Stimulated activated CD8-positive, alpha-beta memory T cell treated with anti-CD3 and anti-CD28 coated beads, Interleukin-12 subunit alpha, Interleukin-12 subunit beta, amount 100 ng/mL, for 4 hours (primary cell): ENCODE measurements at places on chromosomes 1 and 21.
A peak's percentile ranks its signal among the peaks of the same experiment; 100 is the strongest.

- DNase-seq, result no peak
Measured at GRCh38 chr1:34781844-34782391, 904 bp downstream of the GJB3 start.

- DNase-seq, result no peak
Measured at GRCh38 chr21:43772425-43772821, 3.7 kb downstream of the CSTB start.

- DNase-seq, result no peak
Measured at GRCh38 chr1:196387766-196388165, 220.5 kb downstream of the KCNT2 start.

GRCh38 chr21:20258542-20258941 is 739.7 kb upstream of the NCAM2 start:
- no peak for DNase-seq

- DNase-seq, result no peak
Measured at GRCh38 chr1:61612602-61613001, 112.3 kb downstream of the TM2D1 start.

GRCh38 chr1:169234780-169235179 is 128.3 kb downstream of the ATP1B1 start:
- no peak for DNase-seq

DNA sequence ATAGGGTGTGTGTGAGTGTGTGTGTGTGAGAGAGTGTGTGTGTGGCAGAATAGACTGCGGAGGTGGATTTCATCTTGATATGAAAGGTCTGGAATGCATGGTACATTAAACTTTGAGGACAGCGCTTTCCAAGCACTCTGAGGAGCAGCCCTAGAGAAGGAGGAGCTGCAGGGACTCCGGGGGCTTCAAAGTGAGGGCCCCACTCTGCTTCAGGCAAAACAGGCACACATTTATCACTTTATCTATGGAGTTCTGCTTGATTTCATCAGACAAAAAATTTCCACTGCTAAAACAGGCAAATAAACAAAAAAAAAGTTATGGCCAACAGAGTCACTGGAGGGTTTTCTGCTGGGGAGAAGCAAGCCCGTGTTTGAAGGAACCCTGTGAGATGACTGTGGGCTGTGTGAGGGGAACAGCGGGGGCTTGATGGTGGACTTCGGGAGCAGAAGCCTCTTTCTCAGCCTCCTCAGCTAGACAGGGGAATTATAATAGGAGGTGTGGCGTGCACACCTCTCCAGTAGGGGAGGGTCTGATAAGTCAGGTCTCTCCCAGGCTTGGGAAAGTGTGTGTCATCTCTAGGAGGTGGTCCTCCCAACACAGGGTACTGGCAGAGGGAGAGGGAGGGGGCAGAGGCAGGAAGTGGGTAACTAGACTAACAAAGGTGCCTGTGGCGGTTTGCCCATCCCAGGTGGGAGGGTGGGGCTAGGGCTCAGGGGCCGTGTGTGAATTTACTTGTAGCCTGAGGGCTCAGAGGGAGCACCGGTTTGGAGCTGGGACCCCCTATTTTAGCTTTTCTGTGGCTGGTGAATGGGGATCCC is 18.3 kb upstream of the HDAC1 start:
- DNase-seq, result peak; percentile 71

GRCh38 chr1:10225573-10225972 is 15.2 kb downstream of the KIF1B start:
- no peak for DNase-seq

DNA sequence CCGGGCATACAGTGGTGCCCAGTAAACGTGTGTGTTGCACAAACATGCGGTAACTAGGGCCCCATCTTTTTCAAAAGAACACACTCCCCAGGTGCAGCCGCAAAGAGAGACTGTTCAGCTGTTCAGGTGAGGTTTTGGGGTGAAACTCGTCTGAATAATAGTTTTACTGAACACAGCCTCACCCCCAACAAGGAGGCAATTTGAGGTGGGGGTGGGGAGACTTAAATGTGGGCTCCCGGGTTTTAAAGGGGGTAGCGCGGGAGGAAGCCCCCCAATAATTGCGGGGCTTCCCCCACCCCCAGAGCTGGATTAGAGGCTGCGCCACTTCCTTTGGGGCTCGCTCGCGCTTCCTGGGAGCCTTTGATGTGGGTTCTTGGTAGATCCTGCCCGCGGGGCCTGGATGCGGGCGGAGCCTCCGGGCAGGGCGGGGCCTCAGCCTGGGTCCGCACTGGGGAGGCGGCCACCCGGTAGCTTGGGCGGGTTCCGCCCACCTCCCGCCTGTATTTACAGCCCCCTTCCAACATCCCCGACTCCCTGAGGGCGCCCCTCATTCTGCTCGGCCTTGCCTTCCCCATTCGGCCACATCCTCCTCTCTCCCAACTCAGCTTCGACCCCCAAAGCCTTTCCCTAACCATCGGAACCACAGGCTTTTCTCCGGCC is 6.4 kb upstream of the EPHA2 start:
- peak; percentile 38 for DNase-seq

DNA sequence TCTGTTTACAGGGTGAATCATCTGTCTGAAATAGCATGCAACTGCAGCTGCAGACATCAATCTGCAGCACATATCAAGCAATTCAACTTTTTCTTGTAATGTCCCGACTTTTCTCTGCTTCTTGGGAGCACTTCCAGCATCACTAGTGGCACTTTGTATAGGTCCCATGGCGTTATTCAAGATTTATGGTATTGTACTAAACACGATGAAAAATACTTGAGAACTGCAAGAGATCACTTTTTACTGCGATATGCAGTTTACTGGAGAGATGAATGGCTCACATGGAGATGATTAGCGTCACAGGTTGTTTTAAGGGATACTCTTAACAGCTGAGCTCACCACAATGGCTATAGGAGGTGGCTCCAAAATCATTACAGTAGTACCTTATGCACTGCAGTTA is 7.2 kb upstream of the SCMH1 start:
- DNase-seq, result no peak

DNA sequence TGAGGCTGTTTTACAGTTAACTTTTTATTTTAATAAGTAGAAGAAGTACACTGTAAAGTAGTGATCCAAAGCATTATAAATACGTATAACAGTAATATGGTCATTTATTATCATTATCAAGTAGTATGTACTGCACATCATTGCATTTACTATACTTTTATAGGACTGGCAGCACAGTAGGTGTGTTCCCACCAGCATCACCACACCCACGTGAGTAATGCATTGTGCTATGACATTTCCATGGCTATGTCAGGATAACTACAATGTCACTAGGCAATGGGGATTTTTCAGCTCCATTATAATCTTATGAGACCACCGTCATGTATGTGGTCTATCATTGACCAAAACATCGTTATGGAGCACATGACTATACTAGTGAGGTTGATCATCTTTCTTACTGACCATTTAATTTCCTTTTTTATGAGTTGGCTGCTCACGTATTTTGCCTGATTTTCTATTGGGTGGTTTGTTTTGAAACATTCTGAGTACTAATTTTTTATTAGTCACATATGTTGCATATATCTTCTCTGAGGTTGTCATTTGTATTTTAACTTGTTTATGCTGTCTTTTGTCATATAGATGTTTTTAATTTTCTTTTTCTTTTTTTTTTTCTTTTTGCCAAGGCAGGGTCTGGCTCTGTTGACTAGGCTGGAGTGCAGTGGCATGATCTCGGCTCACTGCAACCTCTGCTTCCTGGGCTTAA is 25.3 kb upstream of the SHCBP1L start:
- DNase-seq, result no peak

GRCh38 chr1:192862271-192862670 is 53.4 kb downstream of the RGS2 start:
- no peak for DNase-seq

GRCh38 chr1:70156529-70157120 is 48.8 kb downstream of the LRRC40 start:
- DNase-seq, result no peak

DNA sequence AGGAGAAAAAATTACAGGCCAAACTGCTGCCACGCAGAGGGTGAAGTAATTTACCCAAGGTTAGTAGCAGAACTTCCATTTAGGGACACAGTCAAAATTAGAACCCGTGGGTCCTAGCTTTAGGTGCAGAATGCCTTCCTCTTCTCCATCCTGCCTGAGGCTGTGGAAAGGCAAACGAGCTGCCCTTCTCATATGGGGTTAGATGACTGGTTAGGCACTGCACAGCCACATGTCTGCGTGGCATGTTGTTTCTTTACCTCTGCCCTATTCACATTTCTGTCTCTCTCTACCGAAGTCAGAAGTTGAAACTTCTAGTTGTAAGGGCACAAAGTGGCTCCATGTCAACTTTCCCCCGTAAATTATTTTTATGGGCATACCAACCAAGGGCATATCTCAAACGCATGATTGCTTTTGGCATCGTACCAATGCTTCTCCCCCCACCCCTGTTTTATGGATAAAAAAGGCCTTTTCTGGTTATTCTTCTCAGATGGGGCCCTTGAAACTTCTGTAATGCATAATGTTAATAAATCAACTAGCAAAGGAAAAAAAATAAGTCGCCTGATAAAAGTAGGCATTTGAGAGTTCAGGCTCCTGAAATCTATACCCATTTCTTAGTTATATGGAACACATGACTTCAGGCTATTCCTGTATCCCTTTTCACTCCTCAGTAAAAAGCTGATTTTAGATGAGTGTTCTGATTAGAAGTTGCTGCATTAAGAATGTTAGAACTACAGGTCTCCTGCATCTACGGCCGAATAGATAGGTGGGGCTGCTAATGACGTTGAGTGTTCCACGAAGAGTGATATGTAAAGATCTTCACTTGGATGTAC is 139.6 kb upstream of the NRIP1 start:
- no peak for DNase-seq

GRCh38 chr1:88698764-88699163 is 14.7 kb downstream of the PKN2 start:
- no peak for DNase-seq

DNA sequence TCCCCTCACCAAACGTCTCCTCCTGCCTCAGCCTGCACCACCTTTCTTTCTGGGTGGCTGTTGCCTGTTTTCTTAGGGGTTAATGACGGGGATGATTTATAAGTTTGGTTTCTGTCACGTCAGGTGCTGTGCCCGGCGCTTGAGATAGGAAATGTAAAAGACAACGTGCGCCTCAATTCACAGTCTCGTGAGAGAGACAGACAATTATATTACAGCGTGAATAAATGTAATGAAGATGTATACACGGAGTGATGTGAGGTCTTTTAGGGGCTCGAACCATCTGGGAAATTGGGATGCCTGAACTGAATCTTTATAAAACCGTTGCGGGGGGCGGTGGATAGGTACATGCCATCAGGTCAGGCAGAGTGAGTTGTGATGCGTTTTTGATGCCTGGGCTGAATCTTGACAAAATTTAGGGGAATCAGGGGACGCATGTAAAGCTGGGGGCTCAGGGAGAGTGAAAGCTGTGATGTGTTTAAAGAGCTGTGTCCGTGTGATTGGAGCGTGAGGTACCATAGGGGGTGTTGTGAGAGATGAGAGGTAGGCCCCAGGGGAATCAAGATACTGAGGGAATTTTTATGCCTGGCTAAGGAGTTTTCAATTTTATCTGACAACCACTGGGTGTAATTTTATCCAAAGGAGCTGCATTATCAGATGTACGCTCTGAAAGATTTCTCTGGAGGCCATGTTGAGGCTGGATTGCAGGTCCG is 831 bp downstream of the TIPRL start:
- DNase-seq, result no peak
